Astrocyte (in vitro differentiated cells and primary cell): ENCODE measurements at places on chromosomes 11 and 22. TPM values are rescaled to one million over a fixed set of nuclear protein-coding genes. Genes with fewer than 3 reads are reported as not detected.

ST3GAL4 gene
- 12.2 and 14.1 TPM in 2 replicates for total RNA-seq

CCDC89 gene
- total RNA-seq = 0.26 and 0.30 TPM in 2 replicates

TNNT3 gene
- total RNA-seq = not detected in 2 replicates

APOA4 gene
- not detected in 2 replicates for total RNA-seq

PANX1 gene
- total RNA-seq = 42.1 and 46.8 TPM in 2 replicates

GGT5 gene
- total RNA-seq = 0.64 and 0.89 TPM in 2 replicates

MPPED2 gene
- total RNA-seq = 1.1 and 1.6 TPM in 2 replicates

KCNK4 gene
- total RNA-seq = 0.52 TPM in 1 of 2 replicates, not detected in the other

PAMR1 gene
- total RNA-seq = 12.6 and 18.0 TPM in 2 replicates

OR5P2 gene
- total RNA-seq = 1.2 and 1.4 TPM in 2 replicates

ART1 gene
- not detected in 2 replicates for total RNA-seq

KCNJ1 gene
- 0.14 TPM in 1 of 2 replicates, not detected in the other for total RNA-seq

KLHDC7B gene
- total RNA-seq = 0.32 and 1.9 TPM in 2 replicates

LSP1 gene
- total RNA-seq = 1.3 and 1.9 TPM in 2 replicates

FBLN1 gene
- 69.2 and 72.5 TPM in 2 replicates for total RNA-seq

OR51Q1 gene
- not detected in 2 replicates for total RNA-seq

FZD4 gene
- 4.4 and 4.7 TPM in 2 replicates for total RNA-seq

NRIP3 gene
- total RNA-seq = 9.8 and 11.6 TPM in 2 replicates

PANX2 gene
- total RNA-seq = 2.3 and 2.8 TPM in 2 replicates

SYCE3 gene
- not detected in 2 replicates for total RNA-seq

RFPL2 gene
- total RNA-seq = 0.25 TPM in 1 of 2 replicates, not detected in the other

BDNF gene
- 24.4 and 27.2 TPM in 2 replicates for total RNA-seq

FOLR2 gene
- not detected in 2 replicates for total RNA-seq

NUDT8 gene
- 3.0 and 4.5 TPM in 2 replicates for total RNA-seq

CBLIF gene
- not detected in 2 replicates for total RNA-seq

GAL3ST3 gene
- total RNA-seq = 0.46 and 0.61 TPM in 2 replicates

GSTT2B gene
- 4.2 and 4.9 TPM in 2 replicates for total RNA-seq

HORMAD2 gene
- total RNA-seq = not detected in 2 replicates

TPST2 gene
- total RNA-seq = 55.7 and 72.5 TPM in 2 replicates

SERGEF gene
- 15.6 and 17.6 TPM in 2 replicates for total RNA-seq

HTR3A gene
- not detected in 2 replicates for total RNA-seq

IL17REL gene
- not detected in 2 replicates for total RNA-seq

SSH3 gene
- 19.1 and 20.1 TPM in 2 replicates for total RNA-seq

SLC22A9 gene
- not detected in 2 replicates for total RNA-seq

TST gene
- total RNA-seq = 32.2 and 36.3 TPM in 2 replicates

KCNJ5 gene
- total RNA-seq = 1.4 TPM in 2 replicates

MS4A6E gene
- total RNA-seq = not detected in 2 replicates

RASSF7 gene
- total RNA-seq = 31.1 and 32.3 TPM in 2 replicates

MAP6 gene
- 3.0 and 3.9 TPM in 2 replicates for total RNA-seq

SCUBE1 gene
- total RNA-seq = 0.02 and 0.07 TPM in 2 replicates

ROBO3 gene
- total RNA-seq = 12.9 and 14.5 TPM in 2 replicates

CD6 gene
- total RNA-seq = 0.39 and 0.58 TPM in 2 replicates

B3GAT1 gene
- 1.9 TPM in 2 replicates for total RNA-seq

MS4A4A gene
- 0.32 TPM in 1 of 2 replicates, not detected in the other for total RNA-seq

OR6T1 gene
- not detected in 2 replicates for total RNA-seq

SLC5A4 gene
- total RNA-seq = 0.14 TPM in 1 of 2 replicates, not detected in the other

POLDIP3 gene
- total RNA-seq = 57.1 and 60.3 TPM in 2 replicates

TMEM191B gene
- total RNA-seq = 2.8 and 3.1 TPM in 2 replicates

TTC17 gene
- 56.7 and 74.6 TPM in 2 replicates for total RNA-seq

CBX6 gene
- total RNA-seq = 34.9 and 38.9 TPM in 2 replicates

RASL10A gene
- 0.19 and 1.5 TPM in 2 replicates for total RNA-seq

ABTB2 gene
- 12.2 and 14.1 TPM in 2 replicates for total RNA-seq
